ENCODE measurements at places on chromosomes 5 and 9.

- DNase-seq: no peak
Observed at GRCh38 chr9:93252781-93253530, 69.0 kb downstream of the WNK2 start.

DNA sequence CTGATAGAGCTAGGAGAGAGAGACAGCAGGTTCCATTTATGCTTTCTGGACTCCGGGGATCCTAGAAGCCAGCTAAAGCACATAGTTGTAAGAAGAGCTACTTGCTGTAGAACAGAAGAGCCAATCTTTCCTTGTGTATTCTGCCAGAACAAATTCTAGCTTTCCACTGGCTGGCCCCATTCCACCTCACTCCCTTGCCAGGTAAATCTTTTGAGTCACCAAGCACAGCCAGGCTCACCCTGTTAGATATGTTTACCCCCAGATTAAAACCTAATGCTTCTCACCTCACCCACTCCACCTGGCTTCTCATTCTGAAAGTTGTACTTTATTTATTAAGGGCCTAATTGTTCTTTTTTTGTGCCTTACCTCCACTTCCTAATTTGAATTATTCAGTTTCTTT, 48.9 kb upstream of the CHD1 start:
- DNase-seq: no peak

GRCh38 chr9:87490225-87490624, 7.4 kb upstream of the DAPK1 start:
- no peak for DNase-seq

- peak; percentile 62 for DNase-seq
Observed at GRCh38 chr9:136532799-136533774, 12.8 kb downstream of the NOTCH1 start.

GRCh38 chr9:120926397-120926928, at the start of gene TRAF1:
TSS of gene TRAF1 (minus strand) at chr9:120926796. CDS start at chr9:120926075, 721 bp downstream.
- DNase-seq: no peak

DNA sequence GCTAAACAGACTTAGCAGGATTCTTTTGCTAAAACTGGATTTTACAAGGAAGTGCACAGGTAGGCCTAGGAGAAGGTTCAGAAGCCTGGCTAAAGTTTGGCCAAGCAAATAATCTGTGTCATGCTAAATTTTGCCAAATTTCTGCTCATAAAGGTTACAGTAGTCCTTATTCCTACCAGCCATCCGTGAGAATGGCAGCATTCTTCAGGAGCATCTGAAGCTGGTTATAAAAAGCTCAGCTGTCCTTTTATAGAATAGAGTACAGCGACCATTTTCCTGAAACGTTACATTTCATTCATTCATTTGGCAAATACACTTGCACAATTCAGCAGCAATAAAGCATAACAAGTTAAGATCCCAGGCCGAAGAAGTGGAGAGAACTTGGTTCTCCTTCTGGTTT, 6.9 kb downstream of the GSN start:
- no peak for DNase-seq

DNA sequence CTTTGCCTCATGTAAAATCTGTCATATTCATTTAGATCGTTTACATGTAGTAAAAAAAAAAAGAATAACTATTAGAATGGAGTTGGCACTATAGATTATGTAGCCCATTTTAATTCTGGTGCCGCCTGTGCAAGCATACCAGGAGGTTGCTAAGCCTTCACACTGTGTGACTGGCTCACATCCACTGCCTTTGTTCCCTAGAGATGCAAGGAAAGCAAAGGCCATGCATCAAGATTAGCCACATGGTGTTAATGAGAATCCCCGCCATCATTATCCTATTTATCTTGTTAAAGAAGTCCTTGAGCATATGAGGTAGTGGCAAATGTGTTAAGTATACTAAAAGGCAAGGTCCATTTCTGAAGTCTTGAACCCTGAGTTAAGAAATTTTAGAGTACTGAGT, 279.6 kb downstream of the RFX3 start:
- DNase-seq: no peak

DNA sequence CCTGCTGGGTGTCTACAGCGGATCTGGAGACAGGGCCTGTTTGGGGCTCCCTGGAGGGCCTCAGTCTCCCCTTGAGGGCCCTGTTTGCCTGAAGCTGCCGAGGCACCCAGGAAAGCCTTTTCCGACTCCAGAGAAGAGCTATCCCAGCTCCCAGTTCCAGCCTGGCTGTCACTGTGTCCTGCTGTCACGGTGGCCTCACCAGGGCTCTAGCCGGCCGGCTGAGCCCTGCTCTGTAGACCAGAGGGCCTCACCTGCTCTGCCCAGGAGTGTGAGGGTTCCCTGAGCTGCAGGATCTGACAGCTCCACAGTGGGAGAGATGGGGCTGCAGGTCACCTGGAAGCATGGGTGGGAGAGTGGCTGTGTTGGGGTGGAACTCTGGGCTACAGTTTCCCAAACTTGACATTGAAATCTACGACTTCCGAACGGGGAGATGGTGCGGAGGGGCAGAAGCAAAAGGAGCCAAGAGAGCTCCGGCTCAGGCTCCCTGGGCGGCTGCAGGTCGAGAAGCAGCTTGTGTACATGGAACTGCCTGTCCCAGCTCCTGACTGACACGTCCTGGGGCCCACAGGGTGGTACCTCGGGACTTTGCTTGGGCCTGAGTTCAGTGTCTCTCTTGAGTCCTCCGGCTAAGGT, 94.9 kb downstream of the CACNA1B start:
- no peak for DNase-seq

DNA sequence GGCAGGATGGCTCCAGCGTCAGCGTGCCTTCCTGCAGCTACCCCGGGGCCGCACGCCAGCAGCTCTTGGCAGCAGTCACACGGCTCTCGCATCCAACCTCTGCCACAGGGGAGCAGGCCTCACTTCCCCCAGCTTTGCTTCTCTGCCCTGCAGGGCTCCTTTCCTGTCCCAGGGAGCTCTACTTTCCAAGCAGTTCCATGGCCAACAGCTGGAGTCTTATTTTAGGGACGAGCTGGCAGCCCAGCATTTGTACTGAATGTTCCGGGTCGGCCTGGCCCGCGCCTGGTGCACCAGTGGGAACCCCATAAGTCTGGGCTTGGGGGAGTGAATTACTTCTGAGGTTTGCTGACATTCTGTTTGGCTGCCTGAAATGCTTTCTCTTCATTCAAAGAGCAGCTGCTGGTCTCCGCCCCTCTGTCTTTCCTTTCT, 34.6 kb downstream of the GADD45G start:
- no peak for DNase-seq

DNA sequence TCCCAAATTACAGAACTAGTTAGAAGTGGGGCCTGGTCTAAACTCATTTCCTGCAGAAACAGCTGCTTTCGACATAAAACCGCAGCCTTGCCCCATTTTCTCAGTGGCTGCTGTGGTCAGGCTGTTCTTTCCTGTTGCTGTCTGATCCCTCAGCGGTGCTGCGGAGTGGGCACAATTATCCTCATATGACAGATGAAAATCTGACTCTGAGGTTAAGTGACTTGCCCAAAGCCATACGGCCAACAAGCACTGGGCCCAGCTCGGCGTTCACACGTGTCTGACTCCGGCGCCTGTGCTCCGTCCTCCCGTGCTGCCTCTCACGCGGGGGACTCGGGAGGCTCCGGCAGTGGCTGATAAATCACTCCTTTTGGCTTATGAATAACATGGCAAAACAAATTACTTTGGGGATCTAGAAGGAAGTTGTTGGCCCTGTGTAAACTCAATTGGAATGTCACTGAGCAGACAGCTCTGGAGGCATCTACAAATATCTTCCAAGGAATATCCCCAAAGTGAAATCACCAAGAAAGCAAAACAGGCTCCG, 142.6 kb upstream of the LMX1B start:
- peak; percentile 63 for DNase-seq

DNA sequence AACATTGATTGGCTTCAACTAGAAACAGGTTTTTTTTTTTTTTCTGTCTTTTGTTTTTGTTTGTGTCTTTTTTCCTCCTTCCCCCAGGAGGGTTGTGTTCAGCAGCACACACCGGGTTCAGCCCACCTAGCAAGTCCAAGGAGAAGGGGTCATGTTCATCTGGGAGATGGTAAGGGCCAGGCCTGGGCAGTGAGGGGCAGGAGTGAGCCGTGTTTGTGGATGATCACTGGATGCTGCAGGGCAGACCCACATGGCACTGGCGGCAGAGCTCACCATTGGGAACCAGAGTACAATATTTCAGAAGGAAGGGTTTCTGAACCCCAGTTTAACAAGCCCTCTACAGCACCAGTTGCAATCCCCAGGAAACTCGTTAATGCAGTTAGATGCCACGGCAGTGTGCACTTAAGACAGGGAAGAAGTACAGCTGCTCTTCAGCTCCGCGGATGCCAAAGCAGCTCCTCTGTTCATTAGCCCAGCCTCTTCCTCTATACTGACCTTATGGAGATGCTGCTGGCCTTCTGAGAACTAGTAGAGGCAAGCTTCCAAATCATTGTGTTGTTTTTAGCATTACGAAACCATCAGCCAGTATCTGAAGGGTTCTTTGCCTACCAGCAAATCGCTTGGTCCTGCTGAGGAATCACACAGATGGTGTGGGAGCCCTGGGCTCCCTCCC, 508.2 kb upstream of the WWC1 start:
- DNase-seq: no peak

- no peak for DNase-seq
Observed at GRCh38 chr5:127887282-127887681, 184.1 kb downstream of the CCDC192 start.

DNA sequence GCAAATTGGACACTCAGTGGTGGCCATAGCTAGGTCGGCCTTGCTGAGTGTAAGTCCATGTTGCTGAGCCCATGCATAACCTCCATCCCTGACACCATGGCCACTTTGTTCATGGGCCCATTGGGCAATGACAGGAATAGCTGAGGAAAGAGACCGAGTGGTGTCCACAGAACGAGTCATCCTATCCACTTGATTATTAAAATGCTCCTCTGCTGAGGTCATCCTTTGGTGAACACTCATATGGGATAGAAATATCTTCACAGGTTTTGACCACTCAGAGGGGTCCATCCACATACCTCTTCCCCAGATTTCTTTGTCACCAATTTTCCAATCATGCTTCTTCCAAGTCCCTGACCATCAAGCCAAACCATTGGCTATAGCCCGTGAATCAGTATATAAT, 63.6 kb downstream of the PPIC start:
- no peak for DNase-seq

DNA sequence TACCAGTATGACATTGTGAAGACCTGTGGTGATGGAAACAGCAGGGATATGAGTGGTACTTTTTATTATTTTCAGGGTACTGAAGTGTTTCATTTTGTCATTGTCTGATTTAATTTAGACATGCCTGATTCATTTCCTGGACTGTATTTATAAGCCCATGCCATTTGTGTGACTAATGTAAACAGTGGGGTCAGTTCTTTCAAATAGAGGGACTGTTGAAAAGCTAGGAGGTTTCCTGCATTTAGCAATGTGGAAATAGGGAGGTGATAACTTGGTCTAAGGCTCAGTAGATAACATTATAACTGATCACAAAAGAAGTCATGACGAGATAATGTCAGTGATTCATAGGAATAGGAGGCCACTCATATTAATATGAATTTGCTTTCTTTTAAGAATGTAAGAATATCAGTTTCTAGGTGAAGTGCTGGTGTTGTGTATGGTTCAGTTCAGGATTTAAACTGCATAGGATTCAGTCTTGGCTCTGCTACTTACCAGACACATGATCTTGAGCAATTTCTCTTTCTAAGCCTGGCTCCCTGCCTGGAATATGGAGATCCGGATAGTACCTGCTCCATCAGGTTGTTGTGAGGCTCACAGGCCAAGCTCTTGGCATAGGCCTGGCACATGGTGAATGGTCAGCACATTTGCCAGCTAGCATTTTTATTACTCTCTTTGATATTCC, 7.5 kb downstream of the RASGRF2 start:
- no peak for DNase-seq

DNA sequence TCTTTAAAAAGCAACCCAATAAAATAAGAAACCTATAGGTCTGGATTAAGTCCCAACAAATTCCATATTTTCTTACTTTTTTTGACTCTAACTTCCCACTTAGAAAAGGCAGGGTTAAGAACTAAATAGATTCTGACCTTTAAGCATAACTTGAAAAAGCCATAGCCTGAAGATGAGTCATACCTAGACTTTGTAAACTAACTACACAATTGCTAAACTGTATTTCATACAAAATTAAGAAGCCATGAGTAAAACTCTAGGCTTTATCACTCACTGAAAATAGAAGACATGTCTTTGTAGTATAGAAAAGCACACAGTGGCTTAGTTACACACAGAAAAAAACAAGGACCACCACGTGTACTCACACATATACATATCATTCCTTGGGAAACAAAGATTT, 51.5 kb downstream of the MLLT3 start:
- no peak for DNase-seq

DNA sequence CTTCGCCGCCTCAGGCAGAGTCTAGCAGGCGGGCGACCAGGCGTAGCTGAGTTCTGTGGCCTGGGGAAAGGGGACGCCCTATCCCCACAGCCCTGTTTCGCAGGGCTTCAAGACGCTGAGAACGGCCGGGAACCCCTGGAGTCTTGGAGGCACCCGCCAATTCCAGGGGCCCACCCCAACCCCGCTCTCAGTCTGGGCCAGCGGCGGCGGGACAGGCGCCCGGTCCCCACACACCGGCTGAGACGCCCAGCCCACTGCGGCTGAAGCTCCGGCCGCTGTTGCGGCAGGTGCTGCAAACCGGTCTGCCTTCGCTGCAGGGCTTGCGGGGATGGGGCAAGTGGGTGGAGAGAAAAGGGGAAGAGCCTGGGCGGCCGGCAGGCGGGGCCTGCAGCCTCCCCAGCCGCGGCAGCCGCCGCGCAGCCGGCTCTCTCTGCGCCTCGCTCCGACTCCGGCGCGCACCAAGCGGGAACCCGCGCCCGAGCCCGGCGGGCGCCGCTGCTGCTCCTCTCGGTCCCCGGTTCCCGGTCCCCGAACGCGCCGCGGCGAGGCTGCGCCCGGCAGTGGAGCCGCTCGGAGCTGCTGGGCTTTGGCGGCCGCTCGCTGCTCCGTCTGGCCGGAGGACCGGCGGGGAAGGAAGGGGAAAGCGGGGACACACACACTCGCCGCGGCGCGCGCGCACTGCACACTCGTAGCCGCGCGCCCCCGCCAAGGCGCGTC, at the start of gene PIP5K1B:
TSS of gene PIP5K1B (plus strand) at position 427 of the 717 bp plus-strand sequence. CDS start 117,375 bp downstream, outside the sequence.
- DNase-seq: peak; percentile 15

DNA sequence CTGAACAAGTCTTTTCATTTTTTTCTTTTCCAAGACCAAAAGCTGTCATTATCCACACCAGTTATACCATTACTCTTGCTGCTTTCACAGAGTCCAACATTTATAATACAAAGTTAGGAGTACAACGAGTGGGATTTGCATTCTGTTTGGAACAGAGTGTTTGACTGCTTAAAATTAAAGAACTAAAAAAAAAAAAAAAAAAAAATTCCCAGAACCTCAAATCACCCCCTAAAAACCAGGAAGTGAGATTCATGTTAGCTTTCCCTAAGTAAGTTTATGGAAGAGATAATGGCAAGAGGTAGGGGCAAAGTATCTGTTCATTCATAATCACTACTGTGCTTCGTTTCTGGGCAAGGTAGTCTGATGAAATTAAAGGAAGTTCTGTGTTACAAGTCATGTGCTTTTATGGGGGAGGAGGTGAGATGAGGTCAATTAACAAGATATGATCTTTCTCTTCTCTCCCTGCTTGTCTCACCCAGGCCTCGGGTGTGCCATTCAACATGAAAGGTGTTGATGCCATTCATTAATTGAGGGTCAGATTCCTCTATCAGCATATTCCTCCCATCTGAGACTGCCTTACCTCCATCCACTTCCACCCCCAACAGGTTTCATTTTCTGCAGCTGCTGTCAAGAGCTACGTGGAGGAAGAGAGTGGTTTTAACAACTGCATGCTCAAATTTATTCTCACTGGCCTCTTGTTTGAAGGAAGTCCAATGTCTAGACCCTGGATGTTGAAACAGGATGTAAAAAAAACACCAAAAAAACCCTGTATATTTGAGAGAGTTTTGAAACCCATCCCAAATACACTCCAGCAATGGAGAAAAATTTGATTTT, 58.1 kb downstream of the MARCHF3 start:
- no peak for DNase-seq

Data from activated CD4-positive, alpha-beta T cell treated with anti-CD3 and anti-CD28 coated beads, Interleukin-2, amount 50 U/mL, for 24 hours (primary cell).